ENCODE measurements at places on chromosomes 3 and 15. TPM values are rescaled to one million over a fixed set of nuclear protein-coding genes. Genes with fewer than 3 reads are reported as not detected.
A peak's percentile ranks its signal among the peaks of the same experiment; 100 is the strongest.

The POPDC2 gene
- total RNA-seq: 4.9 TPM

GRCh38 chr3:61981060-61981459 is 392.3 kb downstream of the FEZF2 start:
- no peak overlapping the region for H3K27ac ChIP-seq
- H3K36me3 ChIP-seq: no peaks in the 10 kb centered on the region

- H3K27me3 ChIP-seq: no peaks in the 10 kb centered on the region
- no peak for DNase-seq
- H3K4me1 ChIP-seq: no peaks in the 10 kb centered on the region
Measured at GRCh38 chr3:45774581-45775521, 21.5 kb downstream of the SLC6A20 start.

GRCh38 chr3:134327594-134327975 is 46.7 kb downstream of the AMOTL2 start:
- DNase-seq: peak; percentile 43
- H3K27ac ChIP-seq: peak overlapping the region; percentile 68

- no peak for DNase-seq
- no peaks in the 10 kb centered on the region for H3K27me3 ChIP-seq
- no peaks in the 10 kb centered on the region for H3K4me1 ChIP-seq
- no peak overlapping the region for H3K4me3 ChIP-seq
- no peak overlapping the region for H3K27ac ChIP-seq
Measured at GRCh38 chr15:68770216-68770615, 50.5 kb downstream of the ANP32A start.

The FAM227B gene
- total RNA-seq: 6.8 TPM

GRCh38 chr3:4831580-4831950 is 147.7 kb upstream of the BHLHE40 start:
- no peak for DNase-seq
- H3K27me3 ChIP-seq: no peaks in the 10 kb centered on the region
- H3K4me3 ChIP-seq: no peak overlapping the region
- peak overlapping the region; percentile 20 for H3K27ac ChIP-seq
- no peaks in the 10 kb centered on the region for H3K36me3 ChIP-seq

The GABRR3 gene
- total RNA-seq: not detected

The LRRN1 gene
- total RNA-seq: 19.1 TPM

The NAA80 gene
- 33.5 TPM for total RNA-seq

DNA sequence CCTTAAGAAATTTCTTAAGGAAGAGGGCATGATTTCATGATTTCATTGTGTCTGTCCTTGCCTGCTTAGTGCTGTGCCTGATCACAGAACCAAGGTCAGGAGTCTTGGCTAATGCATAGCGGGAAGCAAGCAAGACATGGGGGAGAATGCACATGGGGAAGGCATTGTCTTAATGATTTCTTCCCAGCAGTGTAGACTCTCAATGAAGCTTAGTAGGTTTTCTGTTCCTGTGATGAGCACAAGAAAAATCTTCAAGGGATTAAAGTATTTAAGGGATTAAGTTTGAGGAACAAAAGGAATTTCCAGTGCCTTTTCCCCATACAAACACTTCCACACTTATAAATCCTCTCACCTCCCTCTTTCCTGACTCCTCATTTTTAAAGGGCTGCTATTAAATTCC is 46.9 kb upstream of the SEMA6D start:
- H3K4me1 ChIP-seq: no peaks in the 10 kb centered on the region
- H3K27ac ChIP-seq: no peak overlapping the region
- DNase-seq: no peak
- no peaks in the 10 kb centered on the region for H3K27me3 ChIP-seq

- H3K27me3 ChIP-seq: no peaks in the 10 kb centered on the region
- H3K36me3 ChIP-seq: no peaks in the 10 kb centered on the region
- DNase-seq: no peak
- H3K27ac ChIP-seq: no peak overlapping the region
- no peak overlapping the region for H3K4me3 ChIP-seq
Measured at GRCh38 chr3:127531821-127532220, 58.7 kb downstream of the TPRA1 start.

- no peak overlapping the region for H3K4me3 ChIP-seq
- H3K4me1 ChIP-seq: no peaks in the 10 kb centered on the region
- H3K36me3 ChIP-seq: no peaks in the 10 kb centered on the region
Measured at GRCh38 chr3:152511904-152512303, 243.2 kb downstream of the MBNL1 start.

- H3K27me3 ChIP-seq: no peaks in the 10 kb centered on the region
- peak overlapping the region; percentile 100 for H3K27ac ChIP-seq
- H3K4me3 ChIP-seq: peak overlapping the region; percentile 99
- no peak for DNase-seq
- peaks cover 4% of the 10 kb centered on the region for H3K4me1 ChIP-seq
- H3K36me3 ChIP-seq: no peaks in the 10 kb centered on the region
Measured at GRCh38 chr15:82810890-82811426, 1.5 kb downstream of the WHAMM start.

Data from uterus (tissue), 4 donors.